Activated CD4-positive, alpha-beta memory T cell treated with anti-CD3 and anti-CD28 coated beads, Interleukin-2, amount 10 ng/mL, durations not matched to agents 7 days and 5 days (primary cell): ENCODE measurements at places on chromosomes 1 and 21.

DNA sequence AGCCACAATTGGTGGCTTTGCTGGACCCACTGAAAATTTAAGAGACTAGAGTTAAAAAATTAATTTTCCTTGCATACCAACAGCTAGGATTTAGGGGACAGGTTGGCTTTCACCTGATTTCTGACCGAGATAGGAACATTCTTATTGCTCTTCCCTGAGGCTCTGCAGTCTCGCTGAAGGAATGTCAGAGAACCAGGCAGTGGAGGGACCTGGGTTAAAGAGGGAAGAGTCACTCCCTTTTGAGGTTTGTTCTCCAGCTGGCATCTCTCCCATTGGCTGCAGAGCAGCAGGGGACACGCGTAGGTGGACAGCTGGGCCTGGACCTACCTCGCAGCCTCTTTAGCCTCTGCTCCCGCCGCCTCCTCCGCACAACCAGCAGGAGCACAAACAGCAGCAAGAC is 207.5 kb downstream of the PCP4 start:
- DNase-seq, result no peak

DNA sequence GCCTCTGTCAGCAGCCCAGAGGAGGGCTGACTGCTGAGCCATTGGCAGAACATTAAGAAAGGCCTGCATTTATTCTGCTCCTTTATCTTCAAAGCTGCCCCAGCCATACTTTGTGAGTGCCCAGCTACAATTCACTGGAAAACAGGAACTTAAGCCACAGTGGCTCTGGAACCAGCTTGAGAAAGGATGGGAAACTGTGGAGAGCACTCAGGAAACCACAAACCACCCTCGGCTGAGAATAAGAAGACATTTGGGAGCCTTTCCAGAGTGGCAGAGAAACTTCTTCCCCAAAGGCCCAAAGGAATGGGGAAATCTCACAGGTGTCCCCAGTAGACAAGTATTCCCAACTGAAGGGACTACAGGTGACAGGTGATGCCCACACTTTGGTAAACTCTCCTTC is 1.8 kb downstream of the LAMB3 start:
- DNase-seq, result no peak

DNA sequence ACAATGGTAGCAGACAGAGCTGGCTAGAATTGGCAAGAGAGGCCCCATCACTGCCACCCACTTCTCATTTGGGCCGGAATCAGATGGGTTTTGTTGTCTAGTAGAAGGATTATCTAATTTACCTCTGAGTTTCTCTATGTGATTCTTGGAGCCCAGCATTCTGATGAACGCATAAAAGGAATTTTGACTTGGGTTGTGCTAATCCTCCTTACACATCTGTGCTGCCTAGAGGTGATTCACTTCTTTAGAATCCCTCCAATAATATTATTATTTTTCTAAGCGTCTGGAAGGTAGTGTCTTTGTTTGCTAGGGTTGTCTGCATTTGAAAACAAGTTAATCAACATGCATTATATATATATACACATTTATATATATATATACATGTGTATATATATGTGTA is 118.1 kb downstream of the RUNX1 start:
- DNase-seq, result no peak

DNA sequence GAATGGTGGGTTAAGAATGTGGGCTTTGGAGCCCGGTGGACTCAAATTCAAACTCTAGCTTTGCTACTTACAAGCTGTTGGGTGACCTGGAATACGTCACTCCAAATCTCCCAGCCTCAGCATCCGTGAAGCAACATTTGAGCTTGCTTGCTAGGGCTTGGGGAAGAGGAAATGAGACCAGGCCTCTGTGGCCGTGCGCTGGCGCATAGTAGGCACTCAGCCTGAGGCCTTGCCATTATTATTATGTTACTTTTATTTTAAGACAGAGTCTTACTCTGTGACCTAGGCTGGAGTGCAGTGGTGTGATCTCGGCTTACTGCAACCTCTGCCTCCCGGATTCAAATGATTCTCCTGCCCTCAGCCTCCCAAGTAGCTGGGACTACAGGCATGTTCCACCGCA is 12.3 kb upstream of the MFAP2 start:
- DNase-seq, result no peak

DNA sequence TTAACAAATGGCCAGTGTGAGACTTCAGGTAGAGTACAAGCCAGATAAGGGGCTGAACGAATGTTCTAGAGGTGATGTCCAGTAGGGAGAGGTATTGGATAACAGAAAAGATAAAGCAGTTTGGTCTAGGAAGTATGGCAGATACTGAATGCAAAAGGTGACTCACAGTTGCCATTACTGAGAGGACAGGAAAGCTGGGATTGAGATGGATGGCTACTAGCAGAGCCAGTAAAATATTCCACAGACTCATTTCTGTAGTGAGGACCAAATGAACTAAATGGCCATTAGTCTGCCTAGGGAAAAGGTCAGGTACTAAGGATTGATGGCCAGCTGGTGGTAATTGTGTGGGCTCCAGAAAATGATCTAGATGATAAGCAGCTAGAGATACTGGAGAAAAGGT is 11.5 kb downstream of the MACO1 start:
- no peak for DNase-seq
